Endothelial cell of umbilical vein (primary cell): ENCODE measurements at places on chromosomes 11 and 22.
A peak's percentile ranks its signal among the peaks of the same experiment; 100 is the strongest.

DNA sequence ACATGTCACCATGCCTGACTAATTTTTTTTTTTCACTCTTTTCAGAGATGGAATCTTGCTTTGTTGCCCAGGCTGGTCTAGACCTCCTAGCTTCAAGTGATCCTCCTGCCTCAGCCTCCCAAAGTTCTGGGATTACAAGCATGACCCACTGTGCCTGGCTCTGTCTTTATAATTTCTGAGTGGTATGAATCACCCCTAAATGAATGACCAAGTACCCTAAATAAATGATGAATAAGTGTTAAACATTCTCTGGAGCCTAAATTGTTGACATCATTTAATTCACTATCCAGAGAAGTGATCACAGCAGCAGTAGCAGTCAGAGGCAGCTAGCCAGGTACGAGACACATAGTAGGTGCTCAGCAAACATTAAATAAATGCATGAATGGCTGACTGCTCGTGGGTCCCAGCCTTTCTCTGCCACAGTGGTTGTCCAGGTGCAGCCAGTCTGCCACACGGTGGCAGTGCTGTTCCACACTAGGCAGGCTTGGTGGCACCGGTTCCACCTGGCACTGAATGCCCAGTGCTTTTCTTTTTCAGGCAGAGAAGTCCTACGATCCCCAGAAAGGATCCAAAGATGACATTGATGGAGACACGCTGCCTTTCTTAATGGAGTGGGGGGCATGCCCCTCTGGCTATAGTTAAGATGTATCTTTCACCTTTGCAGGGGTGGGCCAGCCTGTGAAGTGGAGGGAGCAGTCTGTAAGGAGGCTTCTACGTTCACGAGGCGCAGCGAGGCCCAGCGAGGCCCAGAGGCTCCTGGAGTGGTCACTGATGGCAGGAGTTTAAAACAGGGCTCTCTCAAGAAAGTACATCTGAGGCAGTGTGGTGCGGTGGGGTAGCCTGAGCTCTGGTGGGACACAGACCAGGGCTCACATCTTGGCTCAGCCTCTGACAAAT is 8.7 kb upstream of the TTC12 start:
- DNase-seq, result peak; percentile 60

- DNase-seq, result no peak
Observed at GRCh38 chr11:57321388-57322255, 3.1 kb downstream of the TNKS1BP1 start.

DNA sequence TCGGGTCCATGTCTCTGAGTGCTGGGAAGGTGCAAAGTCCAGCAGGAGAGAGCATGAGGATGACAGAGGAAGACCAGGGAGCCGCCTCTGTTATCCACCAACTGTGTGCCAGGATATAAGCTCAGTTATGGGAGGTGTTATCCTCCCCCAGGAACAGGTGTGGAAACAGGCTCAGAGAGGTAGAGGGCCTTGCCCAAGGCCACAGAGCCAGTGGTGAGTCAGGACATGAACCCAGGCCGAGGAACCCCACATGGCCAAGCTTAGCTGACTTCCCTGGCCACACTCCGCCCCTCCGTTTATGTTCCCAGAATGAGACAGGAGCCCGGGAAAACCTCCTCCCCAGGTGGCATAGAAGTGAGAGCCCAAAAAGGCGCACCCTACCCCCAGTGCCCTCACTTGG is 50.3 kb downstream of the ISX start:
- DNase-seq, result no peak

DNA sequence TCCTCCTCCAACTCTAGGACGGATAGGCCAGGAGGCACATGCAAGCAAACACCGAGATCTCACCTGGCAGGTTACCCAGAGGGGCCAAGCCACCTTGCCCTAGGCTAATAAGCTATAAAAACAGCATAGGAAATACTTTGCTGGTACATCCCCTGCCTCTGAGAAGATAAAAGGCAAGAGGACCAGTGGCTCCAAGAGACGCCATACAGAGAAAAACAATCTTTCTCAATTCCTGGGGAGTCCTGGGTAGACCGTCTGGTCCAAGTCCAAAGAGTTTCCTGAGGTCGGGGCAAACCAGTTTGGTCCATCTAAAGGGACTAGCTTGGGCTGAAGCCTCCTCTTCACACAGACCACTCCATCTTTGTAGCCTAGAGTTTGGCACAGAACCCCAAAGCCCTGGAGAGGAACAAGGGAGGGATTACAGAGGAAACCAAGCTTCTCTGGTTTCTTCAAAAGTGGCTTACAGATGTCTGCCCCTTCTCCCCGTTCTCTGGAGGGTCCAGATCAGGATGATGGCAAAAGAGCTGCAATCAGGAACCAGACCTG is 40.4 kb downstream of the NUMA1 start:
- peak; percentile 17 for DNase-seq

- DNase-seq, result no peak
Observed at GRCh38 chr22:11628651-11629511, 3899.1 kb upstream of the OR11H1 start.

DNA sequence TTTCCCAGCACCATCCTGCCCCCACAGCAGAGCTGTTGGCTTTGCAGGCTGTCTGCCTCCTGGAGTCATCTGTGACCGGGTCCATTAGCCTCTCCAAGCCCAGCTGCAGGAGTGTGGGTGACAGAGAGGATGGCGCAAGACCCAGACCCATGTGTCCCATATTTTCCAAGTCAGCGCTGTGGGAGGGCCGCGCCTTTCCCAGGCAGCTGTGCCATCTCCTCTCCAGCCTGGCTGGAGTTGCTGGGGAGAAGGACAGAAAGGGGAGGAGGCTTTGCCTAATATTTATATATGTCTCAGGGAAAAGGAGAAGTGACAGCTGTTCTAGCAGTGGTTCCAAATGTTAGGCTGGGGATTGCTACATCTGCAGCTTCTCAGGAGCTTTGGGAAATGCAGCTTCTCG is 15.7 kb downstream of the DTX4 start:
- no peak for DNase-seq

DNA sequence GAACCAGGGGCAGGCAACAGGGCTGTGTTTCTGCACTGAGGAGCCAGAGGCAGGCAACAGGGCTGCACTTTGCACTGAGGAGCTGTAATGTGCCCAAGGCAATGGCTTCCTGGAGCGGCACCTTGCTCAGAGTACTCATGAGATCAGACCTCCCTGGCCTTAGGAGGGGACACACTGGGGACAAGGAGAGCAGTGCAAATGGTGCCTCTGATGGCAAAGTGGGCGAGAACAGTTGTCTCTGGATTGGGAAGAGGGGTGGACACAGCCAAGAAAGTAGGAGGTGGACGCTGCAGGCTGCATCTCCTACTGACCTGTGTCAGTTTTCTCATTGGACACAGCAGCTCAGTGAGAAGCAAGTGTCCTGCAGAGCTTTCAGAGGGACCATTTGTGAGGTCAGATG is 1443.3 kb downstream of the TBC1D22A start:
- no peak for DNase-seq

DNA sequence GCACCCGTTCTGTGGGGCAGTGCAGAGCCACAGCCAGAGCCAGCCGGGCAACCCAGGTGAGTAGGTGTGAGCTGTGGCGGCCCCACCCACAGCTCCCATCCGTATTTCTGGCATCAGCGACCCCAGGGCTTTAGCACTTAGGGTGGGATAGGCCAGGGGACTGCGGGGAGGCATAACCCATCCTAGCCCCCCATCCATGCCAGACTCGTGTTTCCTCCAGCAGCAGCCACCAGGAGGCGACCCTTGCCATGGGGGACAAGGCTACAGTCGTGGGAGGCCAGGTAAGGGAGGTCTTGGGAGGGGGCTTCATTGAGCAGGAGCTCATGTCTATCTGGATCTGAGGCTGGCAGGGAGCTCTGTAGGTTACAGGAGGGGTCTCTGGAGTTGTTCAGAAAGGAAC is 873 bp downstream of the OTOG start:
- no peak for DNase-seq

DNA sequence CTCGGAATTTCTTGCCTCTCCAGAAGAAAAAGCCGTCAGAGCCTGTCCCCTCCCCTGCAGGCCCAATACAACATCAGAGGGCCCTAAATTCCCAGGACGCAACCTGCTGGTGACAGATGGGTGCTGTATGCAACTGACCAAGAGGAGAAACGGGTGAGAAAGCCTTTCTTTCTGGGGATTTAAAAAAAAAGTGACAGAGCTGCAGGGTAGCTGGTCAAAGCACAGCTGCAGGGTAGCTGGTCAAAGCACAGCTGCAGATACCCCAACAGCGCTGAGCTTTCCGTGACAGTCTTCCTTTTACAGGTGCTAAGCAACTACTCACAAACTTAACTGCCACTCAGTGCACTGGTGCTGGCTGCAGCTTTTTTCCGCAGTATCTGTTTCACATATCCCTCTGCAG is 17.8 kb downstream of the AP1B1 start:
- DNase-seq, result no peak

DNA sequence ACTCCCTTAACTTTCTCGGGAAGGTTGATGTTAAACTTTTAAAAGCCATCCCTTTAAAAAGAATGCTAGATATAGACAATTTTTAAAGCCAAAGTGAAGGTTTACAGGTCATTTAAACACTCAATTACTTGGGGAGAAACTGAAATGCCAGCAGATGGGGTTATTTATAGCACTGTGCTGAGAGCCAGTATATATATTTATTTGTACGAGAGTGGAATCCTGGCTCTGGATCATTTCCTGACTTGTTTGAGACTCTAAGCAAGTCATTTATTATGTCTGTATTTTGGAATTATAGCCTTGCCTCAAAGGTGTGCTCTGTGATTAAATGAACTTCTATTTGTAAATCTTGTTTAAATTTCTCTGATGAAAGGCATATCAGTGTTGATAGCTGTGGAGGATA is 6.8 kb upstream of the ZBED5 start:
- peak; percentile 31 for DNase-seq

GRCh38 chr11:8332196-8332595 is 68.5 kb upstream of the LMO1 start:
- DNase-seq, result no peak

DNA sequence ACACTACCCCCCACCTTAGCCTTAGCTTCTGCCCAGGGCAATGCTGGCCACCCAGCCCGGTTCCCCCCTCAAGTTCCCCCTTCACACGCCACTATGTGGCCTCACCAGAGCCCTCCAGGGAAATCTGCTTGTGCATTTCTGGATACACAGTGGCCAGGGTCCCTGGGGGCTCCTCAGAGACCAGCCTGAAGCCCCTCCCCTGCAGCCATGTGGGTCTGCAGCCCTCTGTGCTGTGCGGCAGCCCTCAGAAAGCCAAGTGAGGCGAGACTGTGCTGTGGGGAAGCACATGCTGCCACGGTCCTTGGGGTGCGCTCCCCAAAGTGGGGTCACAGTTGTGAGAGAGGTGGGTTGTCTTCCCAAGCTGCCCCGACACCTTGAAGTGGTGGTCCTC is 2.1 kb upstream of the PLXNB2 start:
- no peak for DNase-seq
